Stimulated activated naive CD4-positive, alpha-beta T cell treated with Interleukin-2 at 50 U/mL for 16 hours (primary cell): ENCODE measurements at places on chromosomes 1 and 21.

GRCh38 chr1:54012863-54013262 is 5.1 kb downstream of the LDLRAD1 start:
- DNase-seq: no peak

DNA sequence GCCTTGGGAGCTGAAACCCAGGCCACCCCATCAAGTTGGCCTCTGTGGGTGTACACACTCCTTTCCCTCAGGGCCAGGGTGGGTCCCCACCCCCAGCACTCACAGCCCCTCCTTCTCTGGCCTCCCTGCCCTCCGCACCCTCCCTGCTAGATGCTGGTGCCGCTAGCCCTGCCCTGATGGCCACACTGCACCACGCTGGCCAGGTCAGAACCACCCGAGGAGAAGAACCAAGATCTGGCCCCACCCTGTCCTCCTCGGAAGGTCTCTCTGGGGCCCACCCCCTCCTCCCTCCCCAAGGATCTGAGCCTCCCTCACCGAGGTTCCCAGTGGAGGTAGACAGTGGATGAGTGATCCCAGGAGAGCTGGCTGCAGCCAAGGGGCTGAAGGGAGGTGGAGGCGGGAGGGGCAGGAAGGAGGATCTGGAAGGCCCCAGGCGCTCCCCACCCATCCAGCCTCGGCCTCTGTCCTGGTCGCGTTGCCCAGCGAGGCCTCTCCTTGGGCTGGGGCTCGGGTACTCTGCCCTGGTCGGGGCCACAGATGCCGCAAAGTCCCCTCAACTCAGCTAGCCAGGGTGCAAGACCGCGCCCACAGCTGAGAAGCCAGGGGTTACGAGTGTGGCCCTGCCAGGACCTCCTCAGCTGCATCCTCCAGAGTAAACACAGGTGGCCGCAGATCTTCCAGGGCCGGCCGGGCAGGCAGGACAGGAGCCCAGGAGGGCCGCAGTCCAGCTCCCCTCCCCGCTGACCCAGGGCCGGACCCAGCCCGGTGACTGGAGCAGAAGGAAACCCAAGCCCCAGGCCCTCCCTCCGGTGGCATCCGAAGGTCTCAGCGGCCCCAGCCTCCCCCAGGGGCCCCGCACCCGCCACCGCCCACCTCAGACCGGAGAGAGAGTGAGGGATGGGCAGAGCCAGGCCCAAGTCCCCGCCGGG is 5.2 kb downstream of the B3GALT6 start:
- DNase-seq: no peak

DNA sequence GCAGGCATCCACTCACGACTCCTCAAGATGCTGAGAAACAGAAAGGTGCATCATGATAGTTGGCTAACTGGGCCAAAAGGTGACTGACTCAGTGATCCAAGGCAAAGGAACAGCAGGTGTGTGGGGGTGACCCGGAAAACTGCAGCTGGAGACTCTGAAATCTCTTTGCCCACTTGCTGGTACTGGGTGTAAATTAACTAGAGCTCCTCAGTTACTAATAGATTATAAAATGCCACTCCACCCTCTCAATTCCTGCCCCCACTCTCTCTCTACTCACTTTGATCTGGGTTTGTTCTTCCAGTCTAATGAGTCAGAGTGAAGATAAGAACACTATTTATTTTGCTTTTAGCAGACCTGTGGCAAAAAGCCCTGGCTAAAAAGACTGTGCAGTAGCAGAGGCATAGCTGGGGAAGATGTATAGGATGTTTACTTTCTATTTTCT is 7.2 kb upstream of the PIGC start:
- DNase-seq: no peak

GRCh38 chr1:17338706-17339493 is 30.9 kb downstream of the PADI4 start:
- DNase-seq: no peak

- no peak for DNase-seq
Measured at GRCh38 chr1:104593413-104594187, 843.9 kb downstream of the AMY1C start.

DNA sequence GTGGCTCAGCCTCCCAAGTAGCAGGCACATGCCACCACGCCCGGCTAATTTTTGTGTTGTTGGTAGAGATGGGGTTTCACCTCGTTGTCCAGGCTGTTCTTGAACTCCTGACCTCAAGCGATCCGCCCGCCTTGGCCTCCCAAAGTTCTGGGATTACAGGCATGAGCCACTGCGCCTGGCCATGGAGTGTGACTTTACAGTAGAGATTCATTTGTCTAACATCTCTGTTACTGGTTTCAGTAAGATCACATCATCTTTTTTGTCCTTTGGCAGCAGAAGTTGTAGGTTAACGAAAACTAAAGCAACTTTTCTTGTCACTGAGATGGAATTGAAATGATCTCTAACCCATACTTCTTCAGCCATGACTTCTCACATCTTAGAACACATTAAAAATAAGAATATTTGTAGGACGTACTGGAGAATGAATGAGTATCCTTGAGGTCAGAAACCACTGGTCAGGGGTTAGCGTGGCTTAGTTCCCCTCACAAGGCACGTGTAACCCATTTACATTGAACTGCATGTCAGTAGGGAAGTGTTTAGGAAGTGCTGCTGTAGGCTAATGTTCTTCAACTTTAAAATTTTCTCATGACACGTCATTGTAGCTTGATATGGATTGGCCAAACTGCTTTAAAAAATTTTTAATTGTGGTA is 75.9 kb downstream of the CAMTA1 start:
- no peak for DNase-seq

DNA sequence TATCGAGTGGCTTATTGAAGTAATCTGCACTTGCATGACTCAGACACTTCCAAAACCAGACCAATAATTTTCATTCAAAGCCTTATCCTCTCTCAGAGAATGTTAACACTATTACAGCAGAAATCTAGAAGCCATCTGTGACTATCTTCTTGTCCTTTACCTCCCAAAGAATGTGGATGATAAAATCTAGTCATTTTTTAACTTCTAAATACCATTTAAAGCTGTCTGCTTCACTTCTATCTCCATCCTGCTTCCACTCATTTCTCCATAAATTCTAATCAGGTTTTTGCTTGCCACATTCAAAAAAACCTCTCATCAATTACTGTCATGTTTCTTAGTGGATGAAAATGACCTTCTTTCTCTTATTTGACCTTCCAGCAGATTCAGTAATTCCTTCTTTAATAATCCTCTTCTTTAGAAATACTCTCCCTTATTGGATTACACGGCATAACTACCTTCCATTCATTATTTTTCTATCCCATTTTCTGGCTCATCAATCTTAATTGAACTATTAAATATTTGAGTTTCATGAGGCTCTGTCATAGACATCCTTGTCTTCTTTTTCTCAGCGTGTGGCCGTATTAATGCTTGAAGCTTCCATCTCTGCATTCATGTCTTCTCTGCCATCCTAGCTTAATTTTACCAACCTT is 1999.4 kb downstream of the MRPL39 start:
- no peak for DNase-seq

DNA sequence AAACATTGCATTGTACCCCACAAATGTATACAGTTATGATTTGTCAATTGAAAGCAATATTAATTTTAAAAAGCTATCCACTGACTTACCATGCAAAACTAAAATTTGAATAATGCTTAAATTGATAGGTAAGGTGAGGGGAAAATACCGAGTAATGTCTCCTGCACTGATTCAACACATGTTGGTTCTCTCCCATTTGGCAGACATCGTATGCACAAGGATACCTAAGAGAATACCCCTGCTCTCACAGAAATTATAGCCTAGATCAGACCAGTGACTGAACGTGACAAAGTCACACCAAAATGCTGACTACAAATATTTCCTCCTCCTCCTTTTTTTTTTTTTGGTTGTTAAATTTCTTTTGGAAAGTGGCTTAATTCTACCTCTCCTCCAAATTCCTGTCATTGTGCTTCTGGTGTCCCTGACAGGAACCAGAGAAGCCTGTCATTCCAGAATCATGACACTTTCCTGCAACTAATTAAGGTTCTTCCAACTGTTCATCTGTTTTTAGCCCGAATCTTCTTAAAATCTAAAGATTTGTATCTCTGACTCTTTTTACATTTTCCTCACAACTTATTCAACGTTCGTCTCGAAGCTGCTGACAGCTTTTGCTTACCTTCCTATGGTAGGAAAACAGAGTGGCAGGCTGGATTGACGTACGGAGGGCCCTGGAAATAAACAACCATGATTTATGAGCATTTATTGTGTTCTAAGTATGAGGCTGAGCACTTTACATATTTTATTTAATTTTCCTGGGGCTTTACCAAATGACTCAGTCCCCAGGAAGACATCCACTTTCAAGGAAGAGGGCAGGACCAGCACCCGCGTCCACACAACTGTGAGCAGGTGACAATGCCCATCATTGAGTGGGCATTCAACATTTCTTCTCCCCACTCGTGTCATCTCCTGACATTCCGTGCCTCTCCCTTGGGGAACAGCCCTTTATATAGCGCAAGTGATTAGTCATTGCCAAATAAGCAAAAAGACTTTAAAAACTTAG is 57.9 kb upstream of the KCNE2 start:
- no peak for DNase-seq

DNA sequence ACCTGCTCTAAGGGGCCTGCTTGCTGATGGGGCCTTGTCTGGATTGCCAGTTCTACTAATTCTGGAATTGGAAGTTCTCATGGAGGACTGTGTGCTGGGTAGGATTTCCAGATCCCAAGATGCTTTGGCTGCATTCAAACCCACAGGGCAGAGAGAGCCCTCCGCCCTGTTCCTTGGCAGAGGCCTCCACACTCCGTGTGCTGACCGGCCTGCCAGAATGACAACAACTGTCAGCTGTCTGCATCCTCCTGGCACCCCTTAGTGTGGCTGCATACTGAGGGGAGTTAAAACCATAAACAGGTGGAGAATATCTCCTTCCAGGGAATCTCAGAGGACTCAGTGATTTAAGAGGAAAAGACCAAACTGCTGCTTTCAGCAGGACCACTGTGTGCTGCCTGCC is 60.7 kb downstream of the ADARB1 start:
- DNase-seq: no peak

DNA sequence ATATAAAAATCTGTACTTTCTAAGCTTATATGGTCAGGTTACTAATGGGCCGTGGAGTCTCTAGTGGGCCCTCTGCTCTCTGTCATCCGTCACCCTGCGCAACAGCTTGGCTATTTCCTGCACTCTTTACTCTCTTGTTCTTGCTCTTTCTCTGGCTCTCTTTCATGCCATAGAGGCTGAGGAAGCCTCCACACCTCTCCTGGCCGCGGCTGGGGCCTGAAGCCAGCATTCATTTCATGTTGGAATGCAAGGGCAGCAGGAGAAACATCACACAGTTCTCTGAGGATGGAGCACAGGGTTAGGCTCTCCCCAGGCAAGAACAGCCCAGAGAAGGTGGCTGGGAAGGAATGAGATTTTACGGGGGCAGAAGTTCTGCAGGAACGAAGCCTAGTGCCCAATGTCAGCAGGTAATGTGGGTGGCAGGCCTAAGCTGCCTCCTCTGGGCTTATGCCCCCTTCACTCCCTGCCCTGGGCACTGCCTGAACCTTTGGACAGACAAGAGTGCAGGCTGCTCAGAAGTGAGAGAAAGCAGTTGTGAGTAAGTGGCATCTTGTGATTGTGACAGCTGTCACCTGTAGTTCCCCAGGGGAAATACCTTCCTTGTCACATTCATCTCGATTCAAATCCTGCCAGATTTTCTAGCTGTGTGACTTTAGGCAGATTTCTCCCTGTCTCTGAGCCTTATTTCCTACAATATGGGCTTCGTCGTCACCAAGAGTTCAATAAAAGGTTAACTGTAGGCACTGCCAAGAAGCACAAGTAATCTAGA is 3.6 kb upstream of the FHAD1 start:
- DNase-seq: no peak

- peak; percentile 51 for DNase-seq
Measured at GRCh38 chr1:8987881-8988617, 38.2 kb downstream of the SLC2A7 start.

- no peak for DNase-seq
Measured at GRCh38 chr1:39047374-39048229, 21.5 kb downstream of the NDUFS5 start.

DNA sequence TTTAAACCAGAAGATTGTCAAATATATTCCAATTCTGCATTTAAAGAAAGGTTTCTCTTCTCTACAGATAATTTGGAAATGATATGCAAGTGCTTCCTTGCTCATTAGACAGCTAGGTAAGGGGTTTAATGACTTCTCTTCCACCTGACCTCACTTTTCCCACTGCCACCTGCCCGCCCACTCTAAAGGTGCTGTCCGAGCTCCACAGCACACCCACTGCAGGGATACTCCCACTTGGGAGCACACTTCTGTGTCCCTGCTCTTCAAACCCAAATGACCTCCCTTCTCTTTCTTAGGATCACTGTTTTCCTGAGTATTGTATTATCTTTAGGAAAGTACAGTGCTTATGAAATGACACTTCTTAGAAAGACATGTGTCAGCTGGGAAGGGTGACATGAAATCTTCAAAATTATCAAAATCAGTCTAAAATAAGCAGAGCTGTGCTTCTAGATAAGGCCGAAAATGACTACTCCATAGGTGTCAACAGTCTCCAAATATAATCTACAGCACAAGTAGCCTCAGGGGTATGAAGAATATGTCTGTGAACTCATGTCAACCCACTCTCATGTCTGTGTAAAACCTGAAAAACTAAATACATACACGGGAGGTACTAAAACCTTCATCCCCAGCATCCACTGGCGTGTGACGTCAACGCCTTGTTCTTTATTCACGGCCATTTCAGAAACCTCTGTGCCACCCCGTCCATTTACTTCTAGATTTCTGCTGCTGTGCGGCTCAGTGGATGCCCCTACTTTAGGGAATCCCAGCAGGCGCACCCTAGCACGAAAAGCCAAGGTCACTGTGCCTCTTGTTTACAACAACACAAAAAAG is 71.0 kb downstream of the SLC45A1 start:
- no peak for DNase-seq

GRCh38 chr1:87615491-87615890 is 286.8 kb downstream of the LMO4 start:
- DNase-seq: no peak

DNA sequence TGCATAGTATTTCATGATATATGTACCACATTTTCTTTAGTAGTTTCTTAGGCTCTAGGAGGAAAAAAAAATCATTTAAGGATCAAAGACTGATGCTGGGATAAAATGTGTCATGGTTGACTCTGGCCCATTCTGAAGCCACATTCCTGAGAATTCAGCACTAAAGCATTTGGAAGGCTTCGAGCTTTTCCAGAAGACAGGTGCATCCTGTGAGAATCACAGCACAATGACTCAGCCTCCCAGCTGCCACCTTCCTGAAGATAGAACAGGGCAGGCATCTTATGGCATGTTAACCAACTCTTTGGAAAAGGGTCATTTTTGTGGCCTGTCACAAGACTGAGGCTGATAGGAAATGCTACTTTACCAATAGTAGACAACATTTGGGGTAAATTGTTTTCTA is 359.9 kb downstream of the PCP4 start:
- DNase-seq: no peak

- no peak for DNase-seq
Measured at GRCh38 chr1:91774520-91775203, 111.3 kb downstream of the TGFBR3 start.
